Natural killer cell (primary cell): ENCODE measurements at places on chromosomes 2 and 18.

- no peak for DNase-seq
Measured at GRCh38 chr2:38933653-38934052, 44.0 kb downstream of the ARHGEF33 start.

DNA sequence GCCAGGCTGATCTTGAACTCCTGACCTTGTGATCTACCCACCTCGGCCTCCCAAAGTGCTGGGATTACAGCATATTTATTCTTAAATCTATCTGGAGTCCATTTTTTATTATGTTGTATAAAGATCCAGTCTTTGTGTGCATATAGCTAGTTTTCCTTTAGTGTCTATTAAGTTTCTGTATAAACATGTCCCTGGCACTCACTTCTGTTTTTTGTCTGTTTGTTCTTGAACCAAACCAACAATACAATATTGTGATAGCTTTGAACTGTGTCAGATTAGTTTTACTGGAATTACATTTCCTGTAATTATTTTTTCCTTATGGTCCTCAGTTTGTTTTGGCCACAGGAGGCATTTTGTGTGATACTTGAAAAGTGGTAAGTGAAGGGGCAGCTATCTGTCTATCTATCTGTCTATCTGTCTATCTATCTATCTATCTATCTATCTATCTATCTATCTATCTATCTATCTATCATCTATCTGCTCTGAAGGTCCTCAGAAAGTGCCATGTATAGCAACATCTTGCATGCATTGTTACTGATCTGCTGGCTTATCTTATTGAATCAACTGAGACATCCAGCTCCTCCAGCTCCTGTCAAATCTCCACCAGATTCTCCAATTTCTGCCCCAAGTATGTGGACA is 70.9 kb upstream of the ACVR1 start:
- DNase-seq, result no peak

DNA sequence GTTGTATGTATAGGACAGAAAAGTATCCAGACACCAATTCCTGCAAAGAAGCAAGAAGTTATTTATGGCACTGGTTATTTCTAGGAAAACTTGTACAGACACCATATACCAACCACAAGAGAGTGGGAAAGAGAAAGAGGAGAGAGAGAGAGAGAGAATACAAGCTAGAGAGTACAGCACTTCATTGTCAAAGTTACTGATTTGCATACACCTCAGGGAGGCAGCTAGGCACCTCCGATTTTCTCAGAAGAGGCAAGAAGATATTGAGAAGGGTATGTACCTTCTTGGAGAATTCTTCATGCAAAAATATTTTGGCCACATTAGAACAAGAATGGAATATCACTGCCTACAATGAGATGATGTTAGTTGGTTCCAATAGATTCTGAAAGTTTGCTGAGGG is 333.9 kb upstream of the PIK3C3 start:
- no peak for DNase-seq

DNA sequence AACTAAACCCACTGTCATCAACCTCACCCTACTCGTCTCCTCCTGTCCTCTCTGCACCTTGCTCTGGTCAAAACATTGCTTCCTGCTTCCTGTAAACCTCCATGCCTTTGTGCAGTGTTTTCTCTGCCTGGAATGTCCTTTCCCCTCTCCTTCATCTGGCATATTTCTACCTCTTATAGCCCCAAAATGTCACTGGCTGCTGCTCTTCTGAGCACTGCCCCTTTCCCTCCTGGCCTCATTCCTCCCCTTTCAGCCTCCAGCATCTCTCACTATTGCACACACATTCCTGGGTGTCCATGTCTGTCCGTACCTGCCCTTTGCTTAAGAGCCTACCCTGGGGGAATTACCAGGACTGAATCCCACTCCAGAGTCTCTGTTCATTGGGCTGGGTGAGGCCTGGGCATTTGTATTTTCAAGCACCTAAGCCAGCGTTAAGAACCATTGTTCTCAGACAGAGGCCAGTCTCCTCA is 84.9 kb downstream of the MOGAT1 start:
- no peak for DNase-seq

DNA sequence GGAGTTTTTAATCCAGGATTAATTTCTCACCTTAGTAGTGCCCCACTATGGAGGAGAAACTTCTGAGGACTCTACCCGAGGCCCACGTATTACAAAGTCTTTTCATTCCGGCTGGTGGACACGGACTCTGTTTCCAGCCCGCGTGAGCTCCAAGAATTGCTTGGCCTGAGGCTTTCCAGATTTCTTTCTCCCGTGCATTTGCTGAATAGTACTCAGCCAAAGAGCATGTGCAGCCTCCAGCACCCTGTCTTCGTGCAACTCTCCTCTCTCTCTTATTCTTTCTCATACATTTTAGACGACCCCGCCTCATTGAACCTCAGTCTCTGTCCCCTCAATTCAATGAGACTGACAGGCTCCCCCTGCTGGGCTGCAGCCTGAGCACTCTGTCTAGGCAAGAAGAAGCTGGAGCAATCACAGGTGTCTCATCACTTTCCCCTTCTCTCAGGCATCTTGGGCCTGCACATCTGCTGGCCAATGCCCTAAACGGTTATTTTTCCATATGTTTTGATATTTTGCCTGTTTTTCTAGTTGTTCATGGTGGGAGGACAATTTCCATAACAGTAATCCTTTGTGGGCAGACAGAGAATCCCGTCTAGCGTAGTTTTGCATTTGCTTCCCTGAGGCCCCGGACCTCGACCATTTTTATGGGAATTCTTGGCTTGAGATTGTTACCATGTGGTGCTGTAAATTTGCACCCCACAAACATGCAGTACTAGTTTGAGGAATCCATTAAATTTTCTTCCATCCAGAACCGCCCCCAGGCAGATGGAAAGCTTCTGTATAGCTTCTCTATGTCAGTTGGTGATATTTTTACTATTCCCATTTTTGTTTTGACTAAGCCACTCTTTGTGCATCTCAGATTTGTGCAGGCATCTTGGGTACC is 50.1 kb upstream of the LPIN2 start:
- DNase-seq, result peak; percentile 37
